ENCODE measurements at places on chromosomes 7 and 10. TPM values are rescaled to one million over a fixed set of nuclear protein-coding genes. Genes with fewer than 3 reads are reported as not detected.

The GRID1 gene
- 0.26 TPM for total RNA-seq

The SPDYE2 gene
- total RNA-seq: not detected

The PNLIPRP1 gene
- not detected for total RNA-seq

The SLC13A1 gene
- total RNA-seq: not detected

The FFAR4 gene
- 0.13 TPM for total RNA-seq

The CRTAC1 gene
- 1.7 TPM for total RNA-seq

The KNDC1 gene
- 1.3 TPM for total RNA-seq

The CCDC146 gene
- 0.60 TPM for total RNA-seq

The BTBD16 gene
- total RNA-seq: 0.43 TPM

The SLC26A3 gene
- total RNA-seq: not detected

The EBLN1 gene
- not detected for total RNA-seq

The GRK5 gene
- 11.5 TPM for total RNA-seq

The PCLO gene
- total RNA-seq: 1.1 TPM

The ACSM6 gene
- total RNA-seq: not detected

The MUC12 gene
- total RNA-seq: 16.4 TPM

The NEUROG3 gene
- not detected for total RNA-seq

The TFR2 gene
- 2.2 TPM for total RNA-seq

The CYP2C8 gene
- total RNA-seq: not detected

The TRPV5 gene
- not detected for total RNA-seq

The VDAC2 gene
- 342 TPM for total RNA-seq

The TPK1 gene
- total RNA-seq: 3.6 TPM

The BAIAP2L1 gene
- total RNA-seq: 44.4 TPM

The HDAC9 gene
- total RNA-seq: 0.25 TPM

The CASTOR2 gene
- 6.3 TPM for total RNA-seq

The LRGUK gene
- 0.48 TPM for total RNA-seq

The TUBB8 gene
- total RNA-seq: 0.15 TPM

The MMD2 gene
- total RNA-seq: not detected
